ENCODE measurements at places on chromosomes 3 and 15.

GRCh38 chr3:81863756-81864155 lies 102.3 kb upstream of the GBE1 start:
- no peak for DNase-seq

GRCh38 chr3:132448216-132448961 lies 31.1 kb downstream of the DNAJC13 start:
- DNase-seq, result peak; percentile 8

GRCh38 chr15:101399431-101399830 lies 90.1 kb downstream of the PCSK6 start:
- DNase-seq, result no peak

- no peak for DNase-seq
These were observed 14.2 kb upstream of the RFT1 start for GRCh38 chr3:53144446-53144845.

GRCh38 chr3:9067352-9067975 lies 104.2 kb upstream of the RAD18 start:
- DNase-seq, result peak; percentile 44

DNA sequence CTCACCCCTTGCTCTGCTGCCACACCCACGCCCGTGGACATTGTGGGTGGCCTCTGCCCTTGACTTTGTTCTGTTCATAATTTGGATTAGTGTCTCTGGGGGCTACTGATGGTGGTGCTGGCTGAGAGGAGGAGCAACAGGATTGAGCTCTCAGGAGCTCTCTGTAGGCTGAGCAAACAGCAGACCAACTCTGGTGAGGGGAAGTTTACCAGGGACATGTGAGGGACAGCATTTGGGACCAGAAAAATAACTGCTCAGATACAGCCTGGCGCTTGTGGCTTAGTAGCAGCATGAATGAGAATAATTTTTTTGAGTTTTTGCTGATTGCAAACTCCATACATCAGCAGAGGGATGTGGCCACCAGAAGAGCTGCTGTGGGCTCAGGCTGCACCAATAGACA lies 14.8 kb downstream of the PPCDC start:
- no peak for DNase-seq

GRCh38 chr3:15527031-15527459 lies 5.5 kb upstream of the COLQ start:
- peak; percentile 82 for DNase-seq

GRCh38 chr3:174531262-174531982 lies 327.7 kb upstream of the NAALADL2 start:
- DNase-seq, result no peak

GRCh38 chr15:89070197-89071124 lies 17.8 kb upstream of the ABHD2 start:
- no peak for DNase-seq

- DNase-seq, result no peak
These were observed 4.2 kb downstream of the ZSCAN2 start for GRCh38 chr15:84604826-84605553.

- DNase-seq, result no peak
These were observed 565.2 kb downstream of the ROBO1 start for GRCh38 chr3:79202471-79203143.

DNA sequence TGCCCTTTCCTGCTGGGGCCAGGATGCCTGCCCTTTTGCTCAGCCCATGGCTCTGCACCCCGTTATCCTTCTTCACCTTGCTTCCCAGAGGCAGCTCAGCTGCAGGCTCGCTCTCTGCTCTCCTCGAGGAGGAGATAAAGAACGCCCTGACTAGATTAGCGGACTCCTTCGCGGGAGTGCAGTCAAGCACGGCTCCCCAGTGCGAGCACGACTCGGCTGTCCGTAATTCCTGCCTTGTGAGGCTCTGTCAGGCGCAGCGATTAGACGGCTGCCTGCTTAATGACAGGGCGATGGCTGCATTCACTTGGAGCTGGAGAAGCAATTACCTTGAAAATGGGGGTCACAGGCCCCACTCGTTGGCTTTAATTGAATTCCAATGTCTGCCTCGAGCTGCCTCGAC lies 25.9 kb downstream of the TLE3 start:
- DNase-seq, result no peak

- DNase-seq, result no peak
These were observed 16.3 kb downstream of the NUDT16 start for GRCh38 chr3:131397889-131398288.

DNA sequence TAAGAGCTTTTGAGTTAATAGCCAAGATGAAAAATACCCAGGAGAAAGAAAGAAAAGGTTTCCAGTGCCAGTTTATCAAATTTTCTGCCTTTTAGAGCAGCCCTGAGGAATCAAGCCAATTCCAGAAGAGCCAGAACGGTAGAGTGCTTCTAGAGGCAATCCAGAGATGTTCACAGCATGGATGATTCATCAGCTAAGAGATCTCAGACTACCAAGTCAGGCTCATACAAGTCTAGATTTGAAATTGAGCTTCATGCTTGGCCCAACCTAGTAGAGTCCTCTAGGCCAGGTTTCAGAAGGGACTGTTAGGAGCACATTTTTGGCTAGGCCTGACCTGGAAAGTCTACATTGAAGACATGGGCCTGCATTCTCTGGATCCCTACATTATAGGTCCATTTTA lies 15.5 kb downstream of the WDR48 start:
- DNase-seq, result no peak

- no peak for DNase-seq
These were observed 272.6 kb upstream of the IGF1R start for GRCh38 chr15:98375513-98376340.
